Hippocampal formation (tissue), 2 donors: ENCODE measurements at places on chromosomes 5 and 9.

- DNase-seq, result no peak
These were observed 94.4 kb upstream of the SLC27A6 start for GRCh38 chr5:128870923-128871322.

GRCh38 chr5:58407042-58407719 lies 52.7 kb downstream of the PLK2 start:
- DNase-seq, result no peak

GRCh38 chr5:54845567-54845941 lies 139.8 kb downstream of the ESM1 start:
- DNase-seq, result no peak

DNA sequence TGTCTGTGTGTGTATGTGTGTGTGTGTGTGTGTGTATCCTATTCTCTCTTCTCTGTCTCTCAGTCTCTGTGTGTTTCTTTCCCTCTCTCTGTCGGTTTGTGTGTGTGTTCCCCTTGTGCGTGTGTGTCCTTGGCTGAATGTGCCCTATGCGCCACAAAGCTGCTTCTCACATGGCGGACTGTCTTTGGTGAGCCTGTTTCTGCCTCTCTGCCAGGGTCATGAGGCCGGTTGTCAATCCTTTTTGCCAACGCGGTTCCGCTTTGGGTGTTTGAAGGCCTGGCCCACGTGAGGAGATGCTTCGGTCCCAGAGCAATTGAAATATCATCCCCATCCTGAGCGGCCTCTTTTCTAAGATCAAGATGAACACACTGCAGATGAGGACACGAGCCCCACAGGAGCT lies 476.0 kb downstream of the SPATA31A7 start:
- no peak for DNase-seq

- peak; percentile 3 for DNase-seq
These were observed 132.6 kb downstream of the MRPL36 start for GRCh38 chr5:1666812-1667588.

- DNase-seq, result no peak
These were observed 61.5 kb downstream of the FXN start for GRCh38 chr9:69097064-69097463.

- peak; percentile 50 for DNase-seq
These were observed 977 bp downstream of the MGAT4B start for GRCh38 chr5:179805529-179806249.

DNA sequence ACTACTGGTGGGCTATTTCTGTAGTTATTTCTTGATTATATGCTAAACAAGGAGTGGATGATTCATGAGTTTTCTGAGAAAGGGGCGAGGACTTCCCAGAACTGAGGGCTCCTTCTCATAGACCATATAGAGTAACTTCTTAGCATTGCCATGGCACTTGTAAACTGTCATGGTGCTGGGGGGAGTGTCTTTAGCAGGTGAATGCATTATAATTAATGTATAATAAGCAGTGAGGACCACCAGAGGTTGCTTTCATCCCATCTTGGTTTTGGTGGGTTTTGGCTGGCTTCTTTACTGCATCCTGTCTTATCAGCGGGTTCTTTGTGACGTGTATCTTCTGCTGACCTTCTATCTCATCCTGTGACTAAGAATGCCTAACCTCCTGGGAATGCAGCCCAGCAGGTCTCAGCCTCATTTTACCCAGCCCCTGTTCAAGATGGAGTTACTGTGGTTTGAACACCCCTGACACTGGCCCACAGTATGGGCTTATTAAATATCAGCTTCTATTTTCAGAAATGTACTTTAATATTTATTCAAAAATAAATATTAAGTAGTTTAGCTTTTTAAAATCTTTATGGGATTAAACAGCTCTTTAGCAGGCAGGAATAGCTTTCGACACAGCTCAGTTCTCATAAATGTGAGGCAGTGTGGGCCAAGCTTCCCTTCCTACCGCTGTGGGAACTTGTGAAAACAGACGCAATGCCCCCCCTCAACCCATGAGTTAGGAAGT lies 44.4 kb downstream of the GALNT12 start:
- no peak for DNase-seq

DNA sequence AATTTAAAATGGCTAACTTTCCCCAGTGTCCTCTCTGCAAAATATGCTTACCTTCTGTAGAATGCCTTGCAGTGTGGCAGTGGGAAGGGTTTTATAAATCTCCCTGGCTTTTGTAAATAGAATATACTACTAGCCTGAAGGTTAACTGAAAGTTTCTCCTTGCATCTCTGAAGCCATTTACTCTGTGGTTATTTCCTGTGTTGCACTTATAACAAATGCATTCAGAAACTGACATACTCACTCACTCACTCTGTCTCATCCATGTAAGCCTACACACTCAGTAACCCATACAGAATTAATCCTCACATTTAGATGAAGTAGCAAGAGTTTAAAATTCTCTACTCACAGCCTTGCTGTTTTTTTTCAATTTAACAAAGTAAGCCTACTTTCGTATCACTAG lies 87.1 kb upstream of the SH3GL2 start:
- no peak for DNase-seq

DNA sequence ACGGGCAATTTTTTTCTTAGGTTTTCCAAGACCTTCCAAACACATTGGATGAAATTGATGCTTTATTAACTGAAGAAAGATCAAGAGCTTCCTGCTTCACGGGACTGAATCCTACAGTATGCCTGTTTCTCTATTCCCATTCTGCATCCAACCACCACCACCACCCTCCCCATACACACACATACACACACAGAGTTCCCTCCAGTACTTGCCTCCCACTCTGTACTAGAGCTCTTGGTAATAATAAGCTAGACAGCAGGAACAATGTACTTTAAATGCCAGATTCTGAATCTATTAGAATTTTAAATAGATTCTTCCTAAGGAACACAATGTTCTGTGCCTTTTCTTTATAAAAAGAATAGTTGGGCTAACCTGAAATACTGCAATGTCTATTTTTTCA lies 67.4 kb downstream of the KLF9 start:
- no peak for DNase-seq

DNA sequence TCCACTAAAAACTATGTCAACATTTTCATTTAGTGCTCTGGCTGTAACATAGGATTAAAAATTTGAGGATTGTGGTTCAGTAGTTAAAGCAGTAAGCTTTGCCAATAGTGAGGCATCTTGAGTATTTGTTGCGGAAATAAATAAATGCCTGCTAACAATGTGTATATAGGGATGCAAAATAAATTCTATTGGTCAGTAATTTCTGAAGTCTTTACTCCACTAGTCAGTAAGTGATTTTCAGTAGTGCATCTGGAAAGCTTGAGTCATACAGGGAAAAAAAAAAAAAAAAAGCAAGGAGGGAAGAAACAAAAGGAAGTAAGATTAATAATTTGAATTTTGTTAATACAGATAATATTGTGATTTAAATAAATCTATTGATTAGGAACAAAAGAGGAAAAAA lies 21.0 kb downstream of the NIPBL start:
- DNase-seq, result no peak

- DNase-seq, result no peak
These were observed 71.2 kb downstream of the UNC13B start for GRCh38 chr9:35232867-35233544.

DNA sequence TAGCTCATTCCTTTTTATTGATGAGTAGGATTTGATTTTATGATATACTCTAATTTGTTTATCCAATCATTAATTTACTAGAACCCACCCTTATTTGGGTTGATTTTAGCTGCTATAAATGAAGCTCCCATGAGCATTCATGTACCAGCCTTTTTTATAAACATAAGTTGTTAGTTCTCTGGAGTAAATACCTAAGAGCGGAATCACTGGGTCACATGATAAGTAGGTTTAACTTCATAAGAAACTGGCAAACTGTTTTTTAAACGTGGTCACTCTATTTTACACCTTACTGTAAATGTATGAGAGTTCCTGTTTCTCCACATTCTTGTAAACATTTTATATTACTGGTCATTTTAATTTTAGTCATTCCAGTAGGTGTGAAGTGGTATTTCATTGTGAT lies 364.6 kb downstream of the NPR3 start:
- DNase-seq, result no peak

DNA sequence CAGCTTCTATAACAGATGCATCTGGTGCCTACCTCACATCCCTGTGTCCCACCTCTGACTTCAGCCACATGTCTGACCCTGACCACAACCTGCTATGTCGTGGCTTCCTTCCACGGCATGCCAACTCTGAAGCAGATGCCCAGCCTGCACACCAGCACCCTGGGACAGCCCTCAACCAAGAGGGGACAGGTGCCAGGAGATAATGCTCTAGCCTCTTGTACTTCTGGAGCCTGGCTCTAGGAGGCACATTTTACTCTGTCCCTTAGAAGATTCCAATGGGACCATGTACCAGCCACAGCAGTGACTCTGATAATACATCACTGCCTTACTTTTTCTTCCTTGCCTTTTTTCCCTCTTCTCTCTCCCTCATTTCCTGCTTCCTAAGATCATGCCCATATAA lies 51.4 kb downstream of the EBF1 start:
- no peak for DNase-seq

DNA sequence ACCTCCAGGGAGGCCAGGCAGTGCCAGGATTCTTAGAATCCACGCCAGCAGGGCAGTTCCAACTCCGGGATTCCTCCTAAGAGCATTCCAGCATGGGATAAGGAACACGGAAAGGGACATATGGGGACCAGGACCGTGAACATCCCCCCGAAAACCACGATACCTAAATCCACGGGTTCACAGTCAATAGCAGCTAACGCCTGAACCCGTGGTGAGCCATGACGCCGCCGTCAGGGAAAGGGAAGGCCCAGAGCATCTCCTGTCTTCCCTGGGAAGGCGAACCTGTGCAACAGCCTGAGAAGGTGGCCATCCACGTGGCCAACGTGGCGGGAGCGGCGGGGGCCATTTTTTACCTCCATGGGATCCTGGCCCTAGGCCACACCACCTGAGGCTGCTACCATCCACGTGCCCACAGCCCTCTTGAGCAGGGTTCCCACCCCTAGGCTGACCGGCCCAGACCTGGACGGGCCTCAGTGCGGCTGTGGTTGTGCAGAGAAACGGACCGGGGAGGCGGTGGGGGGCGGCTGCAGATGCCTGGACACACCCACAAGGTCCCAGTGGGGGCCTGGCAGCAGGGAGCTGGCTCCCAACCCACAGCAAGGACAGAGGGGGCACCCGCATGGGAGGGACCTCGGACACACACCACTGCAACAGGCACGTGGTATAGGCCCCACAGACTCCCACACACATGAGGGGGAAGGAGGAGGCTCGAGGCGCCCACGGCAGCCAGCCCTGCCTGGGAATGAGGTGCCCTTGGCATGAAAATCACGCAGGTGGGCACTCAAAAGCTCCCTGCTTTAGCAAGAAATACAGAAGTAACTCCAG lies 42.8 kb downstream of the SLC12A7 start:
- DNase-seq, result no peak

- DNase-seq, result peak; percentile 68
These were observed 114.8 kb downstream of the MSX2 start for GRCh38 chr5:174839196-174839595.

- no peak for DNase-seq
These were observed 36.1 kb upstream of the KIF4B start for GRCh38 chr5:154977409-154977808.

- DNase-seq, result no peak
These were observed 391.0 kb downstream of the CHSY3 start for GRCh38 chr5:130295235-130295634.

DNA sequence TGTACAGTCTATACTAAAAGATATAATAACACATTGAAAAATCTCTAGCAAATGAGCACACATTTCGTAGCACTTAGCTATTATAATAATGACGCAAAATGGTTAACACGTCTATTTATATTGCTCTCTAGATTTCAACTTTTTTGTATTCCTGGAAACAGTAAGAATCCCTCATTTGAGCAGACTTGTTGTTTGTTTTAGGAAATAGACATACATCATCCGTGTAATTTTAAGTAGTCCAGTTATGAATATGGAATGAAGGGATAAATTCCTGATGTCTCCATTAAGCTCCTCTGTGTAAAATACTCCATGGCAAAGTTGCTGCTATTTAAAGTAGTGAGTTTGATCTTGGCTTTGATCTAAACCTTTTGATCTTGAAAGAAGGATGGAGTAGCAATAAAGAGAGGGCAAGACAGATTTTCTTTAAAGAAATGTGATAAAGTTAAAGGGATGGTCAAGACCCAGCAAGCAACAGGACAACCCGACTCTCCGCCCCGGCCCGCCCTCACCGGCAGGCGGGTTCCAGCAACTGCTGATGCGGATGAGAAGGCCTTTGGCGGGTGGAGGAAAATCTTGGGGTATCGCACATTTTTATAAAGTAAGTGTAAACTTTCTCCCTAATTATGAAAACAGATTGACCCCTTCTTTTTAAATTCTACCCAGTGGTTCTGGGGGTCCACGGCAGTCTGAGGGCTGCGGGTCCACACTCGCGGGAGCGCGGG lies 277.4 kb downstream of the AOPEP start:
- peak; percentile 32 for DNase-seq

DNA sequence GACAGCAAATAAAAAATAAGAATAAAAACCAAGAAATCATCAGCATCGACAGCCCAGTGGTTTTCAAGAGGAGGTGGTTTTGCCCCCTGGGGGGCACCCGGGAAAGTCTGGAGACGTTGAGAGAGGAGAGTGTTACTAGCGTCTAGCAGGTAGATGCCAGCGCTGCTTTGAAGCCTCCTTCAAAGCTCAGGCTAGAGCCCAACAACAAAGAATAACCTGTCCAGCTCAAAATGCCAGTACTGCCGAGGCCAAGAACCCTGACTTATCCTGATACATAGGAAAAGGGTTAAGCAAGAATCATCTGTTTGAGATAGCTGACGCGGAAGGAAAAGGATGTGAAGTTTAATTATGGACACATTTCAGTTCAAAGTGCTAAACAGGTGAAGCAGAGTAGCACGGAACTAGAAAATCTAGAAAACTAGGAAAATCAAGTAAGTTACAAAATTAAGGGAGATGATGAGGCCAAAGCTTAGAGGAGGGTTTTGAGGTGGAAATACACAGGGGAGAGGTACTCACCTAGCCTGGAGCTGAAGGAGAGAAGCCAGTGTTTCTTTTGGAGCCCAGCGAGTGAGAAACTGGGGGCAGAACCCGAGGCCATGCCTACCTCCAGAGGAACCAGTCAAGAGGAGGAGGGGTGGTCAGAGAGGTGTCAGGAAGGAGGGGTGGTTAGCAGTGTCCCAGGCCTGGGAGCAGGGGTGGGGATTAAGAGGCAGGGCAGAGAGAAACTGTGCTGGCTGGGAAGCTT lies 121.0 kb upstream of the RETREG1 start:
- no peak for DNase-seq

DNA sequence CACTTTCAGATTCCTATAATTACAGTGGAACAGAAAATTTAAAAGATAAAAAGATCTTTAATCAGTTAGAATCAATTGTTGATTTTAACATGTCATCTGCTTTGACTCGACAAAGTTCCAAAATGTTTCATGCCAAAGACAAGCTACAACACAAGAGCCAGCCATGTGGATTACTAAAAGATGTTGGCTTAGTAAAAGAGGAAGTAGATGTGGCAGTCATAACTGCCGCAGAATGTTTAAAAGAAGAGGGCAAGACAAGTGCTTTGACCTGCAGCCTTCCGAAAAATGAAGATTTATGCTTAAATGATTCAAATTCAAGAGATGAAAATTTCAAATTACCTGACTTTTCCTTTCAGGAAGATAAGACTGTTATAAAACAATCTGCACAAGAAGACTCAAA lies 29.5 kb downstream of the ZFYVE16 start:
- DNase-seq, result no peak

- no peak for DNase-seq
These were observed 119.7 kb upstream of the TARS1 start for GRCh38 chr5:33321026-33321425.
